ENCODE measurements at places on chromosomes 1 and 21.

DNA sequence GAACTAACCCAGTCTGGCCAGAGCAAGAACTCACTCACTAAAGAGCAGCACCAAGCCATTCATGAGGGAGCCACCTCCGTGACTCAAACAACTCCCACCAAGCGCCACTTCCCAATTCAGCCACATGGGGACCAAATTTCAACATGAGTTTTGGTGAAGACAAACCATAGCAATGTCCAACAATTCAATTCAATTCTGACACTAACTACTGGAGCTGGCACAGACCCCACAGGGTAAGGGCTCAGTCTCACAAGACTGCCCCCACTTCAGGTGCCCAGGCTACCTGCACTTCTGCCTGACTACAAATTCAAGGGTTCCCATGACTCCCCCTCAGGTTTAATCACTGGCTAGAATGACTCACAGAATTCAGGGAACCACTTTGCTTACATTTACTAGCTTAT is 48.8 kb upstream of the RAP1A start:
- DNase-seq, result no peak

DNA sequence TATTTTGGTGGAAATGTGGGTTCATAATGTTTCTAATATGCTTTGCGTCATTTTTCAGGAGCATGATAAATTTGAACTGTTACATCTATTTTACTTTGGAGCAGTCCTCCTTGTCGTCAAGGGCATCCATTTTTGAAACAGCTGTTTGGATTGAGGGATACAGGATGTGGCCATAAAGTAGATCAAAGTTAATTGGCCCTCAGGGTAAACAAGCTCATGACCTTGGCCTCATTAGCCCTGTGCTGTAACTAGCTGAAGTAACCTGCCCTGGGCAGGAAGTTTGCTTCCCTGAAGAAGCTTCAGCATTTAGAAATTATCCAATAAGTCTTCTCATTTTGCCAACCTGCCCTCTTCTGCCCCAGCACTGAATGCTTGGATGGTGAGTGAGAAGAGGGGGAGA is 24.8 kb upstream of the RGL1 start:
- DNase-seq, result no peak

GRCh38 chr1:16173447-16174260 is 17.8 kb upstream of the EPHA2 start:
- DNase-seq, result no peak

GRCh38 chr1:8017495-8018197 is 8.5 kb downstream of the ERRFI1 start:
- DNase-seq, result no peak

DNA sequence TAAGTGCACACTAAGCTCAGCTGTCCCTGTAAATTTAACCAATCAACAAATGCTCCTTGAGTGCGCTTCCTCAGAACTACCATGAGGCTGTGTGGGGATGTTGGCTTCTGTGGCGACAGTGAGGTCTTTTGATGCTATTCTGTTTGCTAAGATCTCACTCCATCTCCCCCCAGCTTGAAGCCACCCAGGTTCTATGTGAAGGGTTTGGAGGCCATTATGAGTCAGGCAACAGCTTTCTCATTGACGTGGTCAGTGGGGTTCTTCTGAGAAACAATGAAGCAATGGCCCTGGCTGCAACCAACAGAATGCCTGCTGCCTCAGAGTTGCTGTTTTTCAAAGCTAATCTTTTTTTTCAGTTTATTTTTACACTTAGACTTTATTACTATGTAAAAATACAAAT is 205.5 kb downstream of the PTBP2 start:
- DNase-seq, result no peak

DNA sequence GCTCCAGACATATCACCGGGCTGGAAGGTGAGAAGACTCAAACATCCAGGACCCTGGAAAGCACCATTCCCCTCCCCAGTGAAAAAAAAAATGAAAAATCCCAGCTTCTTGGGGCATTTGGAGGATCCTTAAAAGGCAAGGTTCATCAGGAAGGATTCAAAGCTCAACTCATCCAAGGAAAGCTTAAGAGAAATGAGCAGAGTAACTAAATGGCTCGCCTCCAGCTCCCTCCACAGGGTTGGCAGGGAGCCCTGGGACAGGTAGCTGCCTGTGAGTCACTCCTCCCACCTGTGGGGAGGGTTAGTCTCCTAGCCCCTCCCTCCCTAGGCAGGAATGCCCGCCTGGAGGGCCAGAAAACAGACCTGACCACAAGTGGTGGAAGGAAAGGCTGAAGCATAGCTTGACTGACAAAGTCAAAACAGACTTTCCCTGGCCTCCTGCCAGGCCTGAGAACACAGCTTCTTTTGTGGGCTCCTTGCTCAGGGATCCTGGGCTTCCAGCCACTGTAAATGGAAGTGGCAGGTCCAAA is 712 bp upstream of the LAMB3 start:
- no peak for DNase-seq

DNA sequence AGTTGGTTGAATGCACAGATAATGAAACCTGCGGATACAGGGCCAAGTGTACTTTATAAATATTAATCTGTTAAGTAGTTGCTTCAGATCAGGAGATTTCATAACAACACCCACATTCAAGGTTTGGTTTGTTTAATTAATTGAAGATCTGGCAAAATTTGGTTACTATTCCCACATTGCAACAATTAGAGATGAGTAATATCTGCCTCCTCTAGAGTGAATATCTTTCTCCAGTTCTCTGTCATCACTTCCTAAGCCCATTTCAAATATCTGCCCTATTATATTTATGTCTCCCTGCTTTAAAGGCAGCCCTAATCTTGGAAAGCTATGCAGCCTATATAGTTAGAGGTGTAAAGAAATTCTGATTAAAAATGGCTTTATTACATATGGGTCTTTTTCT is 61.4 kb downstream of the PPP2R5A start:
- no peak for DNase-seq

All from vagina (tissue), 2 donors.